ENCODE measurements at places on chromosomes 16 and 17.

DNA sequence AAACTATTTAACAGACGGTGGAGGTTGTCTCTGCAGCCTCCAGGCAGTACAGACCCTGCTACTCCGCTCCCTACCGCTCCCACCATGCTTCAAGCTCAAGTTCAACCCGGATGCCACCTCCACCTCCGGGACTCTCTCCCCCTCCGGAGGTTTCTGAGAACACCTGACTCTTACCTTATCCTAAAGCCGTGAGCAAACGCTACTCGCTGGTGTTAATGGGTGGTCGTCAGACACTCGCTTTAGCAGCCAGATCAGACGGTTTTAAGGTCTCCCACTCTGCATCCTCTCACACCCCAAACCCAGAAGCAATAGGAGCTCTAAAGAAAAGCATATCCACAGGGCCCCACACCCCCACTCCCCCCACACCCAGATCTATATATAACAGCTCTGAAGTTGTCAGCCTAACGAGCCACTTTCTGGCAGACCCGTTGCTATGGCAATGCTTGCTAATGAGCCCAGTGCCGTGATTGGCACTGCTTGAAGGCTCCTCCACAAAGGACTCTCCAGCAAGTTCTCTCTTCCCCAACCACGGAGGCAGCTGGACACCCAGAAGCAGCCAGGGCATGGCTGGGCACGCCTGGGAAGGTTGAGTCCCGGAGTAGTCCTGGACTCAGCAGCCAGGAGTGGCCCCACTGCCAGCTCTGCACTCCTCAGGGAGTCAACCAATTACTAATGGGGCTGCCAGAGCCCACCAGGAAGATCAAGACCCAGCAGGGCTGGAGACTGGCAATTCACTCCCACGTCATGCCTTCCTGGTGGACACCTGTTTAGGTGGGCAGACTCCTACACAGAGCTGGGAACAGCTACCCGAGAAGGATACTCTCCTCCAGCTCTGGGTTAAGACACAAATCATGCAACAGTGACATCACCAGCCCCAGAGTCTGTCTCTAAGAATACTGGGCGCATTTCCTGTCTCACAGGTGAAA is 121.2 kb upstream of the RCVRN start:
- DNase-seq: no peak

DNA sequence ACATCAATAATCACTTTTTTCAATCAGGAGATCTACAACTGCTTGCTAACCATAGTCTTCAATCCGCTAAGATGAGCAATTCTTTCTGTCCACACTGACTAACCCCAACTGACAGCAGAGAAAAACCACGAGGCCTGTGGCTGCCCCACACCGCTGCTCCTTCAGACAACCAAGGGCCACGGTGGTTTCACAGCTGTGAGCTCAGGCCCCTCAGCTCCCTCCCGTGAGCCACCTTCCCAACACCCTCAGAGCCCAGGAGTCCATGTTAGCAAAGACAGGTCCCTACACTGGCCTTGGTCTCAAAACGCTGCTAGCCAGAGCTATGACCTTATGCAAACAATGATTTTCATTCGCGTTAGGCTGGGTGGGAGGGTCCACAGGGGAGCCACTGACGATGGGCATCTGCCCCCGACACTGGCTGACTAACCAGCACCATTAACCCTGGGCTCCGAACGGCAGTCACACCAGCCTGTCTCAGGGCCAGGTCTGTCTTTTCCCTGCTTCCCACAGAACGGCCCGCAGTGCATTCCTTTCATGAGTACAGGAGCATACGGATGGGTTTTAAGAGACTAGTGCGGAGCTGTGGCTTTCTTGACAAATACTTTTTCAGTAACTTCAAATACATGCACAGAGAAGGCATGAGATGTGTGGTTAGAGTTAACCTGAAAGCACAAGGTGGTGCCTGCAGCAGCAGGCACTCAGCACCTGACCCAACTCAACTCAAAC is 67.3 kb downstream of the ANKRD11 start:
- DNase-seq: peak; percentile 67

- DNase-seq: peak; percentile 58
Measured at GRCh38 chr16:67177743-67178699, 5.7 kb downstream of the MATCAP1 start.

DNA sequence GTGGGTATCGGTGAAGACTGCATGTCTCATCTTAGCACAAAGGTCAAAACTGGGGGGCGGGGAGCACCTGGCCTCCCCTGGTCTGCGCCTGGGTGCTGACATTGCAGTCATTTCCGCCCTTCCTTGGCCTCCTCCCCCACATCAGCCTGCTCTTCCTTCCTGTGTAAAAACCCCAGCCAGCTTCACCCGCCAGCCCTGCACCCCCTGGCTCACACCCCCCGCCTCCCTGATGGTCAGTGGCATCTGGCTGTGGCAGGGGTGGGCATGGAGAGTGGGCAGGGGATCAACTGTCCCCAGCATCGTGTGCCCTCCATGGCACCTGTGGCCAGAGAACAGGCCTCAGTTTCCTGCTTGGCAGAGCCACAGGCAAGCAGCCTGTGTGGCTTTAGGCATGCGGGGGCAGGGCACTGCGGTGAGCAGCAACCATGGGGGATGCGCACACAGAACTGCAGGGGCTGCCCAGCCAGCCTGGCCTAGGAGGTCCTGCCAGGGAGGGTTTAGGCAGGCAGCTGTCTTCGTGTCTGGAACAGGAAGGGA is 26.5 kb upstream of the LASP1NB start:
- peak; percentile 87 for DNase-seq

GRCh38 chr17:50035421-50035879 is 20.5 kb upstream of the ITGA3 start:
- DNase-seq: no peak

- no peak for DNase-seq
Measured at GRCh38 chr17:39700148-39700987, 504 bp downstream of the ERBB2 start.

DNA sequence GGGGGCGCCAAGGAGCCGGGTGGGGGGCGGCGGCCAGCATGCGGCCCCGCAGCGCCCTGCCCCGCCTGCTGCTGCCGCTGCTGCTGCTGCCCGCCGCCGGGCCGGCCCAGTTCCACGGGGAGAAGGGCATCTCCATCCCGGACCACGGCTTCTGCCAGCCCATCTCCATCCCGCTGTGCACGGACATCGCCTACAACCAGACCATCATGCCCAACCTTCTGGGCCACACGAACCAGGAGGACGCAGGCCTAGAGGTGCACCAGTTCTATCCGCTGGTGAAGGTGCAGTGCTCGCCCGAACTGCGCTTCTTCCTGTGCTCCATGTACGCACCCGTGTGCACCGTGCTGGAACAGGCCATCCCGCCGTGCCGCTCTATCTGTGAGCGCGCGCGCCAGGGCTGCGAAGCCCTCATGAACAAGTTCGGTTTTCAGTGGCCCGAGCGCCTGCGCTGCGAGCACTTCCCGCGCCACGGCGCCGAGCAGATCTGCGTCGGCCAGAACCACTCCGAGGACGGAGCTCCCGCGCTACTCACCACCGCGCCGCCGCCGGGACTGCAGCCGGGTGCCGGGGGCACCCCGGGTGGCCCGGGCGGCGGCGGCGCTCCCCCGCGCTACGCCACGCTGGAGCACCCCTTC is 484 bp downstream of the FZD2 start:
- peak; percentile 31 for DNase-seq

DNA sequence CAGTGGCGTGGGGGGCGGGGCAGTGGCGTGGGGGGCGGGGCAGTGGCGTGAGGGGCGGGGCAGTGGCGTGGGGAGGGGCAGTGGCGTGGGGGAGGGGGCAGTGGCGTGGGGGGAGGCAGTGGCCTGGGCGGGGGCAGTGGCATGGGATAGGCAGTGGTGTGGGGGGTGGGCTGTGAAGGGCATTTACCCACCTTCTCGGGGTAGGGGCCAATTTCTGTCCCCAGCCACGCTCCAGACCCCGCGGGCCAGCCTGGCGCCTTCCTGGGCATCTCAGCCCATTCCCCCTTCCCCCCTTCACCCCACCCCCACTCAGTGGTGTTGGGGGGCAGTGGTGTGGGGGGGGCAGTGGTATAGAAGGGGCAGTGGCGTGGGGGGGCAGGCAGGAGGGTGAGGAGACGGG is 92.7 kb downstream of the LITAF start:
- DNase-seq: no peak

DNA sequence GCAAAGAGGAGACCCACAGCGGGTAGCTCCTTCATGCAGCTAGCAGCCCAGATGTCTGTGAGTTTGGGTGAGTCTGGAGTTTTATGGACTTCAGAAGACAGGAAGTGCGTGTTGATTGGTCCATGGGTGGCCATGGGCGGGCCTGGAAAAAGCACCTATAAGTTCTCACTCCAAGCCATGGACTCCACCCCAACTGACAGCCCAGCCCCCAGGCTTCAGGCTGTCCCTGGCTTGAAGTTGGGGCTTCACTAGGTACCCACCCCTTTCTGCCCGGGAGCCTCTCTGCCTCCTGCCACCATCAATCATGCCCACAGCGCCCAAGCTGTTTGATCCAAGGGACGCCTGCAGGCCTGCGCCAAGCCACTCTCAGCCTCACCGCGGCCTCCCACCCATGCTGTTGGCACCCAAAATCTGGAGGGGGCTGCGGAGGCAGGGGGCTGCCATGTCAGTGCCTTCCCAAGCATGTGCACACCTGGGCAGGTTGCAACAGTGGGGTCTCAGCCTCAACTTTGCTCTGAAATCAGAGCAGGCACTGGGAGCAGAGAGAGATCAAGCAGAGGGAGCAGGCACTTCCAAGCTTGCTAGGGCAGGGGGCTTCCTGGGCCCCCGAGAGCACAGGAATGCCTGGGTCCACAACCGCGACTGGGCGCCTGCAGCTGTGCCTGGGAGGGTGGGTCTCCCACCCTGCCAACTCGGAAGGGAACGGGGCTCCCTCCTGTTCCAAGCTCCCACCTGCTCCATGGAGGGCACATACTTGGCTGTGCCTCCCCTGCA is 1503.7 kb downstream of the CDH11 start:
- no peak for DNase-seq

DNA sequence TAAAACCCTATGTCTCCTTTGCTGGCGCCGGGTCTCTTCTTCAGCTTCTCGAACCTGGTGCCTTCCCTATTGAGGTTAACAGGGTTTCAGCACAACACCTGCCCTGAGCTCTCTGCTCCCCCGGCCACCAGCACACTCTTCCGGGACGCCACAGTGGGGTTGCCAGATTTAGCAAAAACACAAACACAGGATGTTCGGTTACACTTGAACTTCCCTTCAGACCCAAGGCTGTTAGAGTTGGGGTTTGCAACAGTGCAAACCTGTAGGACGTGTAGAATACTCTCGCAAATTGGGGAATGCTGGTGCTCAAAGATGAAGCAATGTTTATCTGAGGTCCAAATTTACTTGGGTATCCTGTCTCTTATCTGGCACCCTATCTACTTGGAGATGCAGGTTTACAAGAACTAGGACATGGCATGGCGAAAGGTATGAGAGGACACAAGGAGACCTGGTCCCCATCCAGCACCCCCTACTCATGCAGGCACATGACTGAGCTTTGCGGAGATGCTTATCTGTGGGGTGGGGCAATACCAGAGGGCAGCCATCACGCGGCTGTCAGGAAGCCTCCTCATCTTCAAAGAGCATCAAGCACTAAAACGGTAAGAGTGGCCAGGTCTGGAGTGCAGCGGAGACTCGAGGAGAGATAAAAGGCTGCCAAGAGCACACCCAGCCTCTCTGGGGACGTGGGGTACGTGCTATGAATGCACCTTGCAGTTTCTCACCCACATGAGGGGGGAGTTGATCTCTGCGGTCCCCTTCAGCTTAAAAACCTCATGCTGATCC is 52.8 kb downstream of the SDK2 start:
- DNase-seq: peak; percentile 22

DNA sequence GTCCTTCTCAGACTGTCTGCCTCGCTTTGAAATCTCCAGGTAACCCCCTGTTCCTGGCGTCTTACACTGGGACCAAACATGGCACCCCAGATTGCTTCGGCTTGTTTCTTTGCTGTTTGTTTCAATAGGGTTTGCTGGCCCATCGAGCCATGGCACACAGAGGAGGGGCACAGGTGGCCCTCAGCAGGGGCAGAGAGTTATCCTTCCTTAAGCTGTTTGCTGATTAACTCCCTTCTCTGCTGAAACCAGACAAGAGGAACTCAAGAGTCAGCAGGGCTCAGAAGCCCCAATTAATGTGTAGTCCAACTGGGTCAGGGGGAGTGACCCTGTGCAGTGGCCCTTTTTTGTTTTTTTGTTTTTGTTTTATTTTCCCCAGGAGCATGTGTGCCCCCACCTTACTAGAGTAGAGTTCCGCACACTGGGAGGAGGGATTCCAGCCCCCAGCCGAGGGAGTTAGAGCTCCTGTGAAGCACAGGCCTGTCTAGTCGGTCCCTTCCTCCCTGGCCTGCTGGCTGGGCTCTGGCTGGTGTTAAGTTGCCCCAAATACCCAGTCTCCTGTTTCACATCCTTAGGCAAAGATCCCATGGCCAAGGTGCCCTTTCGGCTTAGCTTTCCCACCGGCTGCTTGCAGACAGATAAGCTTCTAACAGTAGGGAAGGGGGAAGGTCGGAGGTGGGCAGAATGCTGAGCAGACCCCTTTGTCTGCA is 39.3 kb downstream of the YPEL2 start:
- no peak for DNase-seq

DNA sequence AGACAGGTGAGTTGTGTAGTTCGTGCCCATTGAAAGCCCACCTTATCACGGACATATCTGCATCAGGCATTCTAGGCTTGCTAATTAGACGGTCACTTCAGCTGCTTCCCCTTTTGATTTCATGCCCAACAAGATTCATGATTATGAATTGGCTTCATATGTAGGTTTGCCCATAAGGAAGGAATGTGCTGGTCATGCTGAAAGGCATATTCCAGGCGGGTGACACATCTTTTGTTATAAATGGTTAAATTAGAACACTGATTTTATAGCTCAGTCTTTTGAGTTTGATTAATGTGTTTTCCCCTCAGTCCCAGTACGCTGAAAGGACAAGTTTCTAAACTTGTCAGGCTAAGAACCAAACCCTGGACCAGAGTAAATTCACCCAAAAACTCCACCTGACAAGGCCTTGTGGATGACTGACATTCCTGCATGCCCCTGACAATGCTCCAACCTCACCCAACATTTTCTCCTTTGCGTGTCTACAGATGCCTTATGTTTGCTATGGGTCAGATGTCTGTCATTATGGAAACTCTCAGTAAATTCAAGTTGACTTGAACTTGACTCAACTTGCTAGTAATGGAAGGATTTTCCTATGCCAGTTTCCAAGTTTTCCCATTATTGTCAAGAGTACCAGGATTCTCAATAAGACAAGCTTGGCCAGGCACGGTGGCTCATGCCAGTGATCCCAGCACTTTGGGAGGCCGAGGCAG is 421.9 kb downstream of the PMP22 start:
- no peak for DNase-seq

- DNase-seq: no peak
Measured at GRCh38 chr16:4917117-4917516, 19.8 kb downstream of the PPL start.

GRCh38 chr17:78219396-78220150 is 5.5 kb downstream of the BIRC5 start:
- no peak for DNase-seq

DNA sequence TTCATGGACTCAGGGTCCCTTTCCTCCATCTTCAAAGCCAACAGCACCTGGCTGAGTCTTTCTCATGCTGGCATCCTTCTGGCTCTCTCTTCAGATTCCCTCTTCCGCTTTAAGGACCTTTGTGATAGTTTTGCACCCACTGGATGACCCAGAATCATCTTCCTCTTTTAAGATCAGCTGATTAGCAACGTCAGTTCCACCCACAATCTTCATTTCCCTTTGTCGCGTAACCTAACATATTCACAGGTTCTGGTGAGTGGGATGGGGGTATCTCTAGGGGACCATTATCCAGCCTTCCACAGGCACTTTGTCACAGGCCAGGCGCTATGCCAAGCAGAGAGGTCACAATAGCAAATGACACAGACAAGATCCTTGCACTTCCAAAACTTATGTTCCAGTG is 593.8 kb downstream of the MAF start:
- no peak for DNase-seq

All from activated naive CD4-positive, alpha-beta T cell treated with Interleukin-2 at 50 U/mL for 16 hours (primary cell).